ENCODE measurements at places on chromosomes 1 and 21.

- no peak for DNase-seq
Measured at GRCh38 chr1:69836971-69837636, 269.4 kb downstream of the LRRC7 start.

GRCh38 chr1:20641975-20642374 is 8.7 kb downstream of the PINK1 start:
- DNase-seq = no peak

- DNase-seq = no peak
Measured at GRCh38 chr1:30101487-30102227, 621.7 kb downstream of the MATN1 start.

- no peak for DNase-seq
Measured at GRCh38 chr1:11373895-11374747, 101.1 kb downstream of the UBIAD1 start.

DNA sequence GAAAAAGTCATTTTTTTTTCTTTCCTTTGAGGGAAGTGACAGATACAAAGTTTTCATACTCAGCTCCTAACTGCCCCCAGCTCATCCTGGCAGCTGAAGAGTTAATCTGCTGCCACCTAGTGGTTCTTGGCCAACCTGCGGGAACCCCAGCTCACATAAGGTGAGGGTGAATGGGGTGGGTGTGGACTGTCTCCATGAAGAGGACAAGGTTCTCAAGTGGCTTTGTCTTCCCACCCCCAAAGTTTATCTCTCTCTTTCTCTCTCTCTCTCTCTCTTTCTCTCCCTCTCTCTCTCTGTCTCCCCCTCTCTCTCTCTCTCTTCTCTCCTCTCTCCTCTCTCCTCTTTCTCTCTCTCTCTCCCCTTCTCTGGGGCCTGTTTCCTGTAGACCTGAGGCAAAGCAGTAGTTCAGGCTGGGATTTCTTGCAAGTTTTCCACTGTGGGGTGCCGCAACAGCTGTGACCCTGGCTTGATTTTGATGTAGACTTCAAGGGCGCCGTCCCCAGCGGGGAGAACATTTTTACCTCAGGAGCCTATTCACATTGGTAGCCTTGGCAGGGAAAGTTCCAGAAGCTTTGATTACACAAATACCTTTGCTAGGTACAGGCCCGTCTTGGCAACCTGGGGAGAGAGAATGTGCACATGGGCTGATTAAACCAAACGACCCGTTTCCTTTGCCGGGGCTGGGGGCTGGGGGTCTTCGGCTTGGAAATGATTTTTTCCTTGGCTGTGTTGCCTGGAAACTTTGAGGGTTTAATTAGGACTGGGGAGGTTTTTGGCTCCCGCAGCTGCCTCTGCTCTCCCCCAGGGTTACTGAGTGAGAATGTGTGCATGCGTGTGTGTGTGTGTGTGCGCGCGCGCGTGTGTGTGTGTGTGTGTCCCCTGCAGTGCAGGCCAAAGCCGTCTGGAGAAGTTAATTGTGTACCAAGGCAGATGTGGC is 135.9 kb downstream of the TM2D1 start:
- peak; percentile 42 for DNase-seq

GRCh38 chr1:55170426-55170825 is 44.7 kb downstream of the USP24 start:
- no peak for DNase-seq

DNA sequence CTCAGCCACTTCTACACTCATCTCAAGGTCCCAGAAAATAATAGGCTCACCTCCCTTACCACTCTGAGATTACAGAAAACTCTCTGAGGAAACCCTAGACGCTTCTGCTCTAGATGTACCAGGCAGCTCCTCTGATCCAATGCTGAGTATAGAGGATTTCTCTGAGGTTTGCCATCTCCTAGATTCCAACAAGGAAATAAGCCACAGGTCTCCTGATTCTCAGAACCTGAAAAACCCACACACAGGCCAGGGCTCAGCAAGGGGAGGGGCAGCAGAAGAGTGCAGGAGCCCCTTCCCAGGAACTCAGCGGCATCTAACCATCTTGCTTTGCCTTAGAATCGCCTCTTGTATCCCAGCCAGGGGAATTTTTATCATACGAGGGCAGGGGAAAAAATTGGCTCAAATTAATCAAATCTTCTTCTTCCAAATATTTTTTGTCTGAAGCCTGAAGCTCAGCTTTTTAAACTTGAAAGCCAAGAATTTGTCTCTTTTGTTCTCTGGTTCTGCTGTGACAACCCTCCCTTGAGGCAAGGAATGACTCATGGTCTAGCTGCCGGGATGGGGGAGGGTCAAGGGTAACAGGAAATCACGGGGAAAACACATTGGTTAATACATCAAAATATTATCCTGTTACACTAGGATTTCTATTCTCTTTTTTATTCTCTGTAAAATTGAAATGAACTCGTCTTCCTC is 30.8 kb downstream of the GORAB start:
- DNase-seq = peak; percentile 26

GRCh38 chr1:177487481-177487880 is 316.7 kb downstream of the BRINP2 start:
- DNase-seq = no peak

Data from H54 (cell line).